NCI-H226 (cell line): ENCODE measurements at places on chromosomes 5 and 9.
A peak's percentile ranks its signal among the peaks of the same experiment; 100 is the strongest.

- DNase-seq: no peak
Measured at GRCh38 chr5:50887889-50888633, 221.6 kb downstream of the PARP8 start.

DNA sequence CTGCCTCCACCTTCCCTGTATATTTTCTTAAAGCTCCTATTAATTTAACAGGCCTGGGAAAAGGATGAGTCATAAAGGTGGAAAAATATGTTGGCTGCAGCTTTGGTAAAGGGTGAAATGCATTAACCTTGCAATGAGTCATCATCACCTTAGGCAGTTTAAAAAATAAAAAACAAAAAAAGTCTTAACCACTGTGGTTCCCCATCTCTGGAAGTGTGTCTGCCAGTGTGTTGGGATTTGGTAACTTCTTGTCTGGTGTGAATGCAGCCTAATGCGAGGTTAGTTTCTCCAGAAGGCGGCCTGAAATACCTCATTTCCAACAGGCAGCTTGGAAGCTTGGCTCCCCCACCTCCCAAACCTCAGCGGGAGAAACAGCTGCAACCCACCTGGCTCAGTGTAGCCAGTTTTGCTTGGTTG, 265.3 kb upstream of the GAS1 start:
- peak; percentile 87 for DNase-seq

DNA sequence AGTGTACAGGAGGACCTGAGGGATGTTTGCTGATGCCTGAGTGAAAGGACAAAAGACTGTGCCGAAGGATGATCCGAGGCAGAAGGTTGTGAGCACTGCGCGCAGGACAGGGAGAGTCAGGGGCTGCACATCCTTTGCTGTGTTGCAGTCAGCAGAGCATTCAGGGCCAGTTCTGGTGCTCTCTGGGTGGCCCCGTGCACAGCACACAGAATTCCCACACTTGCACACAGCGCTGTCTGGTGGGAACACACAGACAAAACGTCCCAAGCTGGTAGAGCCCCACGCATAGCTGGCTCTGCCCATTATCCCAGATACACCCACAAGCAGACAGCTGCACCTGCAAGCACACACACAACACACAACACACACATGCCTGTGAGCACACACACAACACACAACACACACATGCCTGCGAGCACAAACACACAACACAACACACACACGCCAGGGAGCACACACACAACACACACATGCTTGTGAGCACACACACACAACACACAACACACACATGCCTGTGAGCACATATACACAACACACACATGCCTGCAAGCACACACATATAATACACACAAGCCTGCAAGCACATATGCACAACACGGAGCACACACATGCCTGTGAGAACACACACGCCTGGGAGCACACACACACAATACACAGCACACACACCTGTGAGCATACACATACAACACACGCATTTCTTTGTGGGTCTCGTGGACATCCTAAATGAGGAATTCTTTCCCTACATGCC, 74.4 kb downstream of the FGF18 start:
- no peak for DNase-seq

- DNase-seq: no peak
Measured at GRCh38 chr9:21709464-21710058, 92.9 kb upstream of the MTAP start.

GRCh38 chr5:136090319-136090718, 42.3 kb upstream of the SMAD5 start:
- DNase-seq: no peak

GRCh38 chr5:113218200-113218599, 216.6 kb downstream of the TSSK1B start:
- no peak for DNase-seq

GRCh38 chr5:115703514-115703913, 77.7 kb upstream of the TMED7 start:
- no peak for DNase-seq

GRCh38 chr9:107737987-107738743, 248.6 kb upstream of the KLF4 start:
- DNase-seq: peak; percentile 8

DNA sequence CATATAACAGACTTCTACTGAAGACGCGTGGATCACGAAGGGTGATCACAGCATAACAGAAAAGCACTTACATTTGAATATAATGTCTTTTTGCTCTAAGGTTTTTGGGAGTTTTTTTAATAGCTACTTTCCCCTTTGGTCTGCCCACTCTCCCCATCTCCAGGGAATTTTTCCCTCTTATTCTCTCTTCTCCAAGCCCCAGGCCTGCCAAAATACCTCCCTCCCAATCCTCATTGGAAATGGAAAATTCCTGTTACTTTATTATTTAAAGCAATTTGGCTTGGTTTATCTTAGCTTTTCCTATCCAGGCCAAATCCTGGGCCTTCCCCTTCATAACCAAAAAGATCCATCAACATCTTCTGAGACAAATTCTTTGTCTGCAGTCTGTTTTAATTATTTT, 22.3 kb upstream of the SSBP2 start:
- no peak for DNase-seq

GRCh38 chr5:151924564-151925301, at the start of gene GLRA1:
GLRA1 (minus strand) TSS chr5:151924851; CDS start chr5:151924549, 302 bp downstream.
- peak; percentile 33 for DNase-seq

DNA sequence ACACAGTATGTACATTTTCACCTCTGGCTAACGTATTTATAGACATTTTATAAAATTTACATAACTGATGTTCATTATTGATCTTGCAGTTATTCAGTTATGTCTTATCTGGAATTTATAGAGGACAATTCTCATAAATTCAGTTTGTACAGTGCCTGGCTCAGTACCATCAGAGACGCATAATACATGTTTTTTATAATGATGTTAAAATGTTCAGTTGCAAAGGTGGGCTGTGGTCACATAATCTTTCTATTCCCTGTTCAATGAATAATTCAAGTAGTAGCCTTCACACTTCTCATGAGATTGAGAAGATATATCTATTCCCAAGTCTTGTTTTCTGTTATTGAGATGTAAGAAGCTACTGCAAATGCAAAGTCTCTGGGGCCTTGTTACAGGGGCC, 393.1 kb upstream of the ARRDC3 start:
- DNase-seq: no peak

GRCh38 chr5:14718778-14719177, 54.3 kb downstream of the OTULIN start:
- DNase-seq: no peak

DNA sequence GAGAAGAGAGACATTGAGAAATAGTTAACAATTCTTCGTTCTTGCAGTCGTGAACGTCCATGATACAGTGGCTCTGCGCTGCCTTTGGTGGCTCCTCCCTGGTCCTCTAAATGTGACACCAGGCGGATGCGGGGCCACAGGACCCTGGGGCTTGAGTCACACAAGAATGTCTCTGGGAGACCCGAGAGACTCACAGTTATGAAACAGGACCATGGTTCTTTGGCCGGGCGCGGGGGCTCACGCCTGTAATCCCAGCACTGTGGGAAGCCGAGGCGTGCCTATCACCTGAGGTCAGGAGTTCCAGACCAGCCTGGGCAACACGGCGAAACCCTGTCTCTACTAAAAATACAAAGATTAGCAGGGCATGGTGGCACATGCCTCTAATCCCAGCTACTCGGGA, 767 bp upstream of the ZDHHC11 start:
- no peak for DNase-seq

DNA sequence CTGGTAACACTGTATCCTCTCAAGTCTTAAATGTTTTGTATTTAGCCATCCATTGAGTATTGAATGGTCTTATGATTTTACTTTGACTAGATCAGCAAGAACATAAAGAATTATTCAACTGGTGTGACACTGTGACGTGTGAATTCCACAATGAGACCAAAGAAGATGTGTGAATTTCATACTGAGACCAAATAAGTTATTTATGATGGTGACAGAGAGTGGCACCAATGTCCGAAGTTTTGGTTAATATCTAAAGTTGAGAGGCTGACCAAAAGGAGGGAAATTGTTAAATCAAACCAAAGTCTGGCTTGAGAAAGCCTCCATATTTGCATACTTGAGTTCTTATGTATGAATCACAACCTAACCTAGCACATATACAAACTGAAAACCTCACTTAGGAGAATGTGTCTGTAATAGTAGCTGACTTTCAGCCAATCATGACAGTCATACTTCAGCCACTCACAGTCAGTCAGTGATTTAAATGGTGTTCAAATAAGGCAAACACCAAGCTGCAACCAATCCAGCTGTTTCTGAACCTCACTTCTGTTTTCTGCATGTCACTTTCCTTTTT, 31.5 kb upstream of the FAM170A start:
- DNase-seq: no peak

DNA sequence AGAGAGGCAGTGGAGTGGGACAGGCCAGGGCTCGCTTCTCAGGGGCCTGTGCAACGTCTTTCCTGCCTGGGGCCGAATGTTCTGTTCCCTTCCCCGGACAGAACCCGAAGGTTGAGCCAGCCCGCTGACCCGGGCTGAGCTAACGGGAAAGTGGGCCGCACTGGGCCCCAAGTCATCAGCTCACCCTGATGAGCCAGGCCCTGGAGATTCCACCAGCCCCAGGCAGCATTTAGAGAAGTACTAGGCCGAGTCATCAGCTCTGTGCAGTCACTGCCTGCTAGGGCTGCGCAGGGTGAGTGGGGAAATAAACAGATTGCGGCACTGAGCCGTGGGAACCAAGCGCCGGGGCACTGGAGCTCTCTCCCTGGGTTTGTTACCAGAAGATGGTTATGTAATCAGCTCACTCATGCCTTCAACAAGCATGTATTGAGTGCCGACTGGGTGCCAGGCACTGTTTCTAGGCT, 29.1 kb upstream of the DUSP1 start:
- peak; percentile 99 for DNase-seq

DNA sequence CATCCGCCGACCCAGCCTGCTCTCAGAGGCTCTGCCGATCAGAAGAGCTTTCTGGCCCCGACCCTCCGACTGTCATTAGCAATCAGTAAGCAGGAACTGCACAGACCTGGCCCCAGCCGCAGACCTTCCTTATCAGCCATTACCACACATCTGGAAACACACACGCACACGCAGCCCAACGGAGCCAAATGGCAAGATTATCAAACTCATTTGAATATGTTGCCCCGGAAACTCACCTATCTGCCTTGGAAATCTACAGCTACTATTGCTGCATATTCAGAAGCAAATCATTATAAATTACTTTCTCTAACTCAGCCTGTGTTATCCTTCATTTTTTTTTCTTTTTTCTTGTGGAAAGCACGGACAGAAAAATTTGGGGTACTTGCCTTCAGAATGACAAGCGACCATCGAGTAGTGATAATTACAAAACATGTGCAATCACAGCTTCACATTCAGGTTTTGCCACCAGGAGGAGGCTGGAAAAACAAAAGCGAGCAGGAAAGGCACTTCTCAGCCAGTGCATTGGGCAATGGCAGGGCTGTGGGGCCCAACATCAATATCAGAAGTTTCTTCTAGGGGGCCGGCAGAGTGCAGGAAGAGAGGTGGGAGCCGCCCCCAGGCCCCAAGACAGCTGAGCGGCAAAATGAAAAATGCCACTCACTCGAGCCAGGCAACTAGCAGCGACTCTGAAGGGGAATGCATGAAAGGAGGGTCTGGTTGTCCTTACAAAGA, 122.3 kb downstream of the VAV2 start:
- DNase-seq: no peak

GRCh38 chr5:14245132-14245925, 102.2 kb downstream of the TRIO start:
- DNase-seq: no peak

- peak; percentile 91 for DNase-seq
Measured at GRCh38 chr9:116238225-116238624, 84.6 kb downstream of the PAPPA start.

DNA sequence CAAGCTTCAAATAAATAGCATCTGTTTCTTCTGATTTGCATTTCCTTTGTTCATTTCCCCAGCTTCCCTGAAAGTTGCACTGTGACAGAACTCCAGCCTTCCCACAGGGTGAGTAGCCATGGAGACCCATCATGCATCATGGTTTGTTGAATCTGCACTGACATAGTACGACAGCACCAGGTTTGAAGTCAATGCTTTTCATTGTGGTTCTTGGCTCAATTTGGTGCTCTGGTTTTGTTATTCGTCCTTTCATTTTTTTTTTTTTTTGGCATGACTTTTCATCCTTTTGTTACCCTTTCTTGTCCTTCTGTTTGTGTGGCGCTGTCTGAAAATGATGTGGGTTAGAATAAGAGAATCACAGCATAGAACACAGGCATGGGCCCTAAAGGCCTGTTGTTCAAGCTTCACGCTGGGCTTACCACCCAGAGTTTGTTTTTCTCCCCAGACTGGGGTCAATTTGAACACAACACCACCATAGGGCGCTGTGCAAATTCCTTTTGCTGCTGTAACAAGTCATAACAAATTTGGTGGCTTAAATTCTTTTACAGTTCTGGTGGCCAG, 206.2 kb upstream of the CDH10 start:
- no peak for DNase-seq

DNA sequence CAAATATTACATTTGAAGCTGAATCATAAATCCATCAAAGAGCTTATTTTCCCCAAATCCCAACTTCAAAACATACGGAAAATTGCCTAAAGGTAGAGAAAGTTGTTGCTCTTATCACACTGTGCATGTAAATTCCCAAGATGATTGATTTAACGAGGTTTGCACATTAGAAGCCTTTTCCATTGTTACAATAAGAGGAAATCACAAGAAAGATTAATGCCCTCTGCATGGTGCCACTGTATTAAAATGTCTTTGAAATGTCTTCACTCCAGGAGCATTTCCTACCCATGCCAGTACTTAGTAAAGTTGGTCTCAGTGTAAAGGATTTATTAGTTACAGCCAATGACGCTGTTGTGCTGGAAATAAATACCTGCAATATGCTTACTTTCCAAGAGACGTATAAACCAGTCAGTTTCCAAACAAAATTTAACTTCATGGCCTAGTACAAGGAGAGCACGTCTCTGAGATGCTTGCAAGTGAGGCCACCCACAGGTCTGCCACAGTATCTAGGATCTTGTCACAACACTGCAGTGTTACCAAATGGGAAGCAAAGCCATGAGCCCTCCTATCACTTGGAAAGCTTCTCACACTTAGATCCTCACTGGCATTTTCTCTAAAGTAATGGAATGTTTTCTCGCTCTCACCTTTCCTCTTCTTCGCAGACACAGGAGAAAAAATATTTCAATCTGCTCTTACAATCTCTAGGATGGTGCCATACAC, 112.4 kb downstream of the CETN3 start:
- no peak for DNase-seq

DNA sequence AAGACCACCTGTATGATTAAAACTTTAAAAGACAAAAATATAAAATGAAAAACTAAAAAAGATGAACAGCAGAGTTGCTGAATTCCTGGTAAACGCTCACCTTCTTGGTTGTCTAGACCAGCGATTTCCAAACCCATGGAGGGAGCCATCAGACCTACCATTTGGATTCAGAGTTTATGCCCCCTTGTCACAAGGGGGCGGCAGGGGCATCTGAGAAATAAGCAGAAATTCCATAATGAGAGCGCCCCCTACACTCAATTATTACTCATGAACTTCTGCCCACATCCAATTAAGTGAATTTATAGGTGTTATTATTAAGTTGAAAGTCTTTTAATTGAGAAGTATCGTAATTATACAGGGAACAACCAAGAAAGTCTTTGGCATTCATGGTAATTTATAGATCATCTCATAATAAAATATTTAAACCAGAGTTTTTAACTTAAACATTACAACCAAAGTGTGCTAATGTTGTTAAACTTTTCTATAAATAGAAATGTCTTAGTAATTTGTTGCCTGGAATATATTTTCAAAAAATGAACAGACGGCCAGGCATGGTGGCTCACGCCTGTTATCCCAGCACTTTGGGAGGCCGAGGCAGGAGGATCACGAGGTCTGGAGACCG, 35.2 kb upstream of the SPATA31C2 start:
- peak; percentile 49 for DNase-seq

- DNase-seq: peak; percentile 78
Measured at GRCh38 chr5:96629774-96630173, 32.4 kb upstream of the CAST start.

GRCh38 chr9:34611251-34611810, 566 bp downstream of the RPP25L start:
- DNase-seq: no peak
